Forelimb muscle (tissue), 1 donor: ENCODE measurements at places on chromosomes 2 and 18. TPM values are rescaled to one million over a fixed set of nuclear protein-coding genes. Genes with fewer than 3 reads are reported as not detected.

- no peak for DNase-seq
These were observed 97.8 kb downstream of the TMEM18 start for GRCh38 chr2:579351-579886.

DNA sequence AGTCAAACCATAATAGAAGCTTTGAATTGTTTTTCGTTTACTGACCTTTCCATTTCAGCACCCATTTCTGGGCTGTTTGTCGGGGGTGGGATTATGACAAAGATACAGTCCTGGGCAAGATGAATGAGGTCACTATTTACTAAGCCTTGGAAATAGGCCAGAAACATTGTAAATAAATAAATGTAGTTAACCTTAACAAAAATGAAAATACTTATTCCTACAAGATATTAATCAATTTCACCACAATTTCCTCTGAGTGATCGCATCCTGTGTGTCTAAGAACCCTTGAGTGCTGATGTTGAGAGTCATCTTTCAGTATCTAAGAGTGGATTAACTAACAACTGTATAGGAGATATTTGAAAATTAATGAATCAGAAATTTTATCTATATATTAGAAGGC lies 14.0 kb downstream of the ITGA4 start:
- DNase-seq: no peak

GRCh38 chr2:95276244-95276887 lies 2.1 kb downstream of the PROM2 start:
- DNase-seq: no peak

DNA sequence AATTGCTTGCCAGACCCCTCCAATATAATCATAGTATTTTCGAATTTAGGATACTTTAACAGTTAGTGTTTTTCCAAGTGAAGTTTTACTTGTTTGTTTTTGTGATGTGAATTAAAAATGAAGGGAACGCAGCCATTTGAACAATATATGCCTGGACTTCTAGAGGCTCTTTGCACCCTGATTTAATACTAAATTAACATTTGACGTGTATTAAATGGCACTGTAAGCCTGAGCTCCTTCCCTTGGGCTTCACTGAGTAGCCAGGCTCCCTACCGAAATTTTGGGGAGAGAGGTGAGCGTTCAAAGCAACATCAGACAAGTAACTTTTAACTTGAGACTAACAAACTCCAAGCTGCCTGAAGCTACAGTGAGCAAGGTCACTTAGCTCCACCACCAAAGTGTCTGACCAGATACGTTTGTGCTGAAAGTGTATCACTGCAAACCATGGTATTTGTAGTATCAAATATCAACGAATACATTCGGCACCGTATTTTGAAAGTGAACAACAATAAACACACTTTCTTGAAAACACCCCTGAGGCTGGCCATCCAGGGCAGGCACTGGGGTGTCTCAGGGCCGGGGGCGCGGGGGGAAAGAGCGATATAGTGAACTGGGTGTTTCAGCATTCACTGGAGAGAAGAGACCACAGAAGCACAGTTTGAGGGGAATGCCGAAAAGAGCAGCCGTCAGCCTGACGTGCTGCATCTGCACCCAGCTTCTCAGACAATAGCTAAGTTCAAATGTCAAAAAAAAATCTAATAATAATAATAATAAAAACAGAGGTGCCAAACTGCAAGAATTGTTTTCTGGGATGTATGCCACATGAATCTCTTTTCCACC lies 7.7 kb upstream of the POU3F3 start:
- no peak for DNase-seq

DNA sequence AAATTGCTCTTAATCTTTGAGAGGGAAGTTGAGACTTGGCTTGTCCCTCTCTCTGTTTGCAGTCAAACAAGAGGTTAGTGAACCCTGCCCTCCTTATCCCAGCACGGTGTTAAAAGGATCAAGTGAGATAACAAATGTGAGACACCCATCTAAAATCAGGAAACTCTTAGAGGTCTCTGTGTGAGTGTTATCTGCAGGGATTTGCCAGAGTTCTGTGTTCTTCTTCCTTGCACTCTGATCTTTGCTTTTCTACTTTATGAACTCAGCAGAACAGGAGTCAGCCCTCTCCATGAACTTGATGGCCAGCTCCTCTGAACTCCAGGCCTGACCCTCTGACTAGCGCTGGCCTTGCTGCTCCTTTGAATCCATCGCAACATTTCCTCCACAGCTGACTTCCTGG lies 123.8 kb downstream of the NCKAP5 start:
- no peak for DNase-seq

GRCh38 chr2:64635976-64636911 lies 17.5 kb downstream of the SERTAD2 start:
- DNase-seq: no peak

GRCh38 chr18:25503567-25504081 lies 151.7 kb upstream of the ZNF521 start:
- peak; percentile 72 for DNase-seq

DNA sequence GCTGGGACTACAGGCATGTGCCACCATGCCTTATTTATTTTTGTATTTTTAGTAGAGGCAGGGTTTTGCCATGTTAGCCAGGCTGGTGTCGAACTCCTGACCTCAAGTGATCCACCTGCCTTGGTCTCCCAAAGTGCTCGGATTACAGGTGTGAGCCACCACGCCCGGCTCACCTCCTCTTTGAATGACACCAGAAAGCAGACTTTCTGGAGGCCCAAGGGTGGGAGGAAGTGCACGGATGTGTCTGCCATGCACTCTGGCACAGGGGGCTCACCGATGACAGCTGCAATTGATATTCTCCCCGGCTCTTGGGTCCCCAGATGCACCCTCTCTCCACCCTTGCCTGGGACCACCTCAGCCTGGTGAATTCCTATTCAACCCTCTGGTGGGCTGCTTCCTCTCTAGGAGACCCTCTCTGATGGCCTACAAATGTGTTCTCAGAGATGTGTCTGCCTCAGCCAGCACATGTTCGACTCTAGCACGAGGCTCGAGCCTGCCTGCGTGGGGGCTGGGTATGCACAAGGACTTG lies 87.3 kb downstream of the SEPTIN10 start:
- no peak for DNase-seq

GRCh38 chr2:7660816-7661215 lies 743.6 kb downstream of the RNF144A start:
- DNase-seq: no peak

- no peak for DNase-seq
These were observed 14.1 kb downstream of the CTDP1 start for GRCh38 chr18:79693561-79694205.

DNA sequence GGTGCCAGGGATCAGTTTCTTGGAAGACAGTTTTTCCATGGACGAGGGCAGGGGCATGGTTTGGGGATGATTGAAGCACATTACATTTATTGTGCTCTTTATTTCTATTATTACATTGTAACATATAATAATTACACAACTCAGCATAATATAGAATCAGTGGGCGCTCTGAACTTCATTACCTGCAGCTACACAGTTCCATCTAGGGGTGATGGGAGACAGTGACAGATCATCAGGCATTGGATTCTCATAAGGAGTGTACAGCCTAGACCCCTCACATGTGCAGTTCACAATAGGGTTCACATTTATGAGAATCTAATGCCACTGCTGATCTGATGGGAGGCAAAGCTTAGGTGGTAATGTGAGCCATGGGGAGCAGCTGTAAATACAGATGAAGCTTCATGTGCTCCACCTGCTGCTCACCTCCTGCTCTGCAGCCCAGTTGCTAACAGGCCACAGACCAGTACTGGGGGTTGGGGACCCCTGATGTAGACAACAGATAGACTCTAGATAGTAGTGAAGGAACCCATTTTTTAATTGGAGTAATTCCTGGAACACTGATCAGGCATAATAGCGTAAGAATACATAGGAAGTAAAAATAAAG lies 41.5 kb upstream of the MC4R start:
- DNase-seq: no peak

Gene TRIM43
- not detected for polyA plus RNA-seq

- DNase-seq: no peak
These were observed 99.1 kb downstream of the ADD2 start for GRCh38 chr2:70668911-70669310.

Gene ABCG5
- polyA plus RNA-seq: 0.05 TPM

Gene UGT1A4
- not detected for polyA plus RNA-seq

- no peak for DNase-seq
These were observed 97.2 kb upstream of the ACVR1C start for GRCh38 chr2:157725846-157726245.

Gene OSGEPL1
- 12.5 TPM for polyA plus RNA-seq

GRCh38 chr2:54384301-54385203 lies 71.6 kb upstream of the SPTBN1 start:
- no peak for DNase-seq

Gene MBOAT2
- 78.3 TPM for polyA plus RNA-seq
